ENCODE measurements at places on chromosomes 7 and 10. TPM values are rescaled to one million over a fixed set of nuclear protein-coding genes. Genes with fewer than 3 reads are reported as not detected.
A peak's percentile ranks its signal among the peaks of the same experiment; 100 is the strongest.

DNA sequence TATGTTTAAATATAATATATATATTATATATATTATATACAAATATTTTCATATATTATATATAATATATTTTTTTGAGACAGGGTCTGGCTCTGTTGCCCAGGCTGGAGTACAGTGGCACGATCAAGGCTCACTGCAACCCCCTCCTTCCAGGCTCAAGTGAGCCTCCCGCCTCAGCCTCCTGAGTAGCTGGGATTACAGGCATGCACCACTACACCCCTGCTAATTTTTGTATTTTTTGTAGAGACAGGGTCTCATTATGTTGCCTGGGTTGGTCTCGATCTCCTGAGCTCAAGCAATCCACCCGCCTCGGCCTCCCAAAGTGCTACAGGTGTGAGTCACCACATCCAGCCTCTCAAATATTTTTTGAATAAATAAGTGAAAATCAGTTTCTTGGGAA is 215.5 kb downstream of the GATA3 start:
- DNase-seq: no peak

DNA sequence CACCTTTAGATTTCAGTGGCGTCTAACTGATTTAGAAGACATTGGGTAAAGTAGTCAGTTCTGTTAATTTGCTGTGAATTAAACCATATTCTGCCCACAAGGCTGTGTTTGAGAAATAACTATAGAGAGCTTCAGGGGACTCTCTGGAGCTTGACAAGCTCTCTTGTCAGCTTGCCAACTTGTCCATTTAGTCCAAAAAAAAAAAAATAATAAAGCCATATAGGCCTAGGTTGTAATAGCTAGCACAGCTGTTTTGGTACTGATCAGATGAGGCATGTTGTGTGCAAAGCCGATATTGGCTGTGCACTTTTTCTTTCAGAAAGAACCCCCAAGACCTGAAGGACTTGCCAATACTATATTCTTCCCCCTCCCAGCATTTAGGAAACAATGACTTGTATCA is 20.2 kb upstream of the ZNF282 start:
- no peak for DNase-seq

DNA sequence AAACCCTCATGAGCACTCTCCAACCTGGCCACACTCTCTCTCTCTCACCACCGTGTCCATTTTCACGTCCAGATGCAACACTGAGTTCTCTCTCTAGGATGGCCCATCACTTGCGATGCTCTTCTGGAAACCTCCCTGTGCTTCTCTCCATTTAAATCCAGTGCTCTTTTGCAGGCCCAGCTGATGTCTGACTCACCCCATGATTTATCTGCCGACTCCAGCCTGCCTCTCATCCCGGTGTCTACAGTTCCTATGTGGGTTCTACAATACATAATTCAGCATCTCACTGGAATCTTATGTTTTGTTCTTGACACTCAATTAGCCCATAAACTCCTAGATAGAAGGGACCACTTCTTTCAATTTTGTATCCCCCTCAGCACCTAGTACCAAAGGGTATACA is 5.0 kb downstream of the TPK1 start:
- no peak for DNase-seq

GRCh38 chr7:84216472-84216871 is 21.9 kb upstream of the SEMA3A start:
- no peak for DNase-seq

GRCh38 chr7:117802660-117803059 is 70.6 kb downstream of the CTTNBP2 start:
- DNase-seq: no peak

DNA sequence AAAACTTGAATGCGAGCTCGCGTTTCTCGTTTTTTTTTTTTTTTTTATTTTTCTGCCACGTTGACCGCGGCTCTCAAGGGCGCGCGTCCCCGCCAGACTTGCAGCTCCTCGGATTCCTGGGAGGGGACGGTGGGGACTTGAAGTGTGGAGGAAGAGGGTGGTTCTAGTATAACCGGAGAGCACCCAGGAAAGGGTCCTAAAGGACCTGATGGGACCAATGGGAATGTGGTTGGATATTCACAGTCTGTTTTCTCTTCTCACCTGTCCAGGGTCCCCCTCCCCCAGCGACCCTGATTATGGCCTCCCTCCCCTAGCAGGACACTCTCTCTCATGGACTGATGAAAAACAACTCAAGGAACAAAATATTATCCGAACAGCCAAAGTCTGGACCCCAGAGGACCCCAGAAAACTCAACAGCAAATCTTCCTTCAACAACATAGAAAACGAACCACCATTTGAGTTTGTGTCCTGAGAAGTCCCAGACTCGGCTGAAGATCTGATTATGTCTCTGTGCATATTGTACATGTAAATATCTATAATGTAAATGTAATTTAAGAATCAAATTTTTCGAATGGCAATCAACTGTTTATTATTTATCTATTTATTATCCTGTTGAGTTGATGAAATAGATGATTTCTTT is 1.4 kb downstream of the PTF1A start:
- DNase-seq: no peak

- DNase-seq: peak; percentile 50
These were observed 48.2 kb upstream of the NFKB2 start for GRCh38 chr10:102347236-102347828.

GRCh38 chr10:61778137-61778536 is 115.4 kb downstream of the CABCOCO1 start:
- no peak for DNase-seq

GRCh38 chr10:47257396-47258120 is 42.4 kb upstream of the GDF10 start:
- peak; percentile 54 for DNase-seq

PNLIP gene
- total RNA-seq: not detected
